Left kidney (tissue), 8 donors: ENCODE measurements at places on chromosomes 1 and 21. TPM values are rescaled to one million over a fixed set of nuclear protein-coding genes. Genes with fewer than 3 reads are reported as not detected.

Gene SELL
- 2.1 TPM for polyA plus RNA-seq

Gene ADAMTSL4
- 10.4 TPM for polyA plus RNA-seq

Gene BACE2
- polyA plus RNA-seq: 28.0 TPM

- DNase-seq: no peak
Measured at GRCh38 chr1:190429141-190429540, 48.5 kb downstream of the BRINP3 start.

- no peak for DNase-seq
Measured at GRCh38 chr1:210262897-210263272, 30.3 kb downstream of the SERTAD4 start.
